ENCODE measurements at places on chromosomes 16 and 17. TPM values are rescaled to one million over a fixed set of nuclear protein-coding genes. Genes with fewer than 3 reads are reported as not detected.

LRRC46 gene
- total RNA-seq: not detected

PERCC1 gene
- not detected for total RNA-seq

DNA sequence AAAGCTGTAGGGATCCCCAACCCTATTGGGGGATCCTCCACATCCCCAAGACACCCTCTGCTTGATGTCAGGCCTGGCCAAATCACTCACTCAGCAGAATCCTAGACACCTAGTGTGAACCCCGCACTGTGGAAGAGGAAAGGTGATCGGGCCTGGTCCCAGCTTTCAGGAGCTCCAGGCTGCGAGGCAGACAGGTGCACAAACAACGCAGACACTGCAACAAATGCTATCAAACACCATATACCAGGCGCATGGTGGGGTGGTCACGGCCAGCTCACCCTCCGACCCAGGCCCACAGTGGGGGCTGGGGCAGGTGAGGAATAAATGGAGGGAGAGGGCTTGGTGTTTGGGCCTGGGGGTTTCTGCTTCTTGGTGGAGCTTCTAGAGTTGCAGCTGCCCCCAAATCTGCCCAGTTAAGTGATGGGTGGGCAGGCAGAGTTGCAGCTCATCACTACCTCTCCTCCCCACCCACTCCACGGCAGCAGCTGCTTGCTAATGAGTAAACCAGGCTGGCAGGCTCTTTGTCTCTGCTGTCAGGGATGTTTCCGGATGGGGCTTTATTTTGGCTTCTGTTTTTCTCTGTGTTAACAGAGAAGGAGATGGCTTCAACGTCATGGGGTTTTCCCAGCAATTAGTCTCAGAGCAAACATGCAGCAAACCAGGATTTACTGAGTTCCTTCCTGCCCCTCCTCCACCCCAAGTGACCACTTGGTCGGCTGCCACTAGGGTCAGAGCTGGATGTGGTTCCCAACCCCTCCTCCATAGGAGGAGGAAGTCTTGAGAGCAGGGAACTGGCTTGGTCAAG lies 46.6 kb downstream of the PECAM1 start:
- H3K36me3 ChIP-seq: no peaks in the 10 kb centered on the region
- no peaks in the 10 kb centered on the region for H3K27me3 ChIP-seq

HOXB5 gene
- not detected for total RNA-seq

- no peak overlapping the region for H3K27ac ChIP-seq
- no peaks in the 10 kb centered on the region for H3K27me3 ChIP-seq
- peaks cover 14% of the 10 kb centered on the region for H3K36me3 ChIP-seq
- DNase-seq: no peak
Observed at GRCh38 chr16:67063008-67063407, 34.1 kb downstream of the CBFB start.

- no peaks in the 10 kb centered on the region for H3K27me3 ChIP-seq
- DNase-seq: no peak
- no peak overlapping the region for H3K27ac ChIP-seq
- H3K4me3 ChIP-seq: no peak overlapping the region
- H3K4me1 ChIP-seq: no peaks in the 10 kb centered on the region
Observed at GRCh38 chr17:68937890-68938514, 17.2 kb downstream of the ABCA8 start.

- peaks cover 45% of the 10 kb centered on the region for H3K4me1 ChIP-seq
- no peaks in the 10 kb centered on the region for H3K27me3 ChIP-seq
- peaks cover 8% of the 10 kb centered on the region for H3K36me3 ChIP-seq
Observed at GRCh38 chr17:1449412-1449967, 6.5 kb downstream of the CRK start.

DNA sequence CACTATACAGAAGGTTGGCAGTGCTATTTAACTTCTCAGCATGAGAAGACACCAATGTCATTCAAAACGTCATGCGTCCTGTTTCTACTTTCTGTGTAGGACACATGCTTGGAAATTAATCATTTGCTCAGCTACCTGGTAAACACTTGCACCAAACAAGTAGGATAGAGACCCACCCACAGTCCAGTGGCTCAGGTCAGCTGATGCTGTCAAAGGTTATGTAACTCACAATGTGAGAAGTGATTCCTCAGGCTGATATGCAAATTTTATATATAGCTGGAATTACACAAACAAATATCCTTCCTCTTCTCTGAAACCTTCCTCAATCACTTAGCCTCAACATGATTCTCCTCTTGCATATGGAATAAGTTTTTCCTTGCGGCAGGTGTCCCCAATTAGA lies 59.6 kb downstream of the ZZEF1 start:
- H3K27ac ChIP-seq: no peak overlapping the region
- H3K36me3 ChIP-seq: peaks cover 93% of the 10 kb centered on the region
- H3K27me3 ChIP-seq: no peaks in the 10 kb centered on the region

DNA sequence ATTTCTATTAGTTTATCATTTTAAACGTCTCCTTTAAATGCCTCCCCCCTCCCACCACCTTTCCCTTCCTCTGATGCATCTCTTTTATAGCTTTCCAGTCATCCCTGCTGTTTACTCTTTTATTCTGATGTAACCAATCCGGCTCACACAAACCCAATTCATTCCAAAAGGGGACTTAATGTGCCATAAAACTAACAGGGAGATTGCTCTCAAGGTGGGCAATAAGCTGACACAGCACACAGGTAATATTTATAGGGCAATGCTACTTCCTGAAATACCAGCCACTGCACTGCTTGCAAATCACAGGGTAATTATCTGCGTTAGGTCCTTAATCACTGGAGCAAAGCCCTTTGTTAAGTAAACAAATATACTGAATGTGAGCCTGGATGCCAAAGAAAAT lies 23.3 kb upstream of the CA10 start:
- H3K27ac ChIP-seq: no peak overlapping the region
- H3K4me1 ChIP-seq: no peaks in the 10 kb centered on the region
- no peaks in the 10 kb centered on the region for H3K27me3 ChIP-seq
- no peaks in the 10 kb centered on the region for H3K36me3 ChIP-seq
- DNase-seq: no peak
- H3K4me3 ChIP-seq: no peak overlapping the region

GRCh38 chr17:17506181-17506741 lies 10.1 kb upstream of the RASD1 start:
- H3K27ac ChIP-seq: no peak overlapping the region
- DNase-seq: no peak
- no peak overlapping the region for H3K4me3 ChIP-seq
- H3K4me1 ChIP-seq: peaks cover 15% of the 10 kb centered on the region
- no peaks in the 10 kb centered on the region for H3K27me3 ChIP-seq
- H3K36me3 ChIP-seq: peaks cover 6% of the 10 kb centered on the region

DNA sequence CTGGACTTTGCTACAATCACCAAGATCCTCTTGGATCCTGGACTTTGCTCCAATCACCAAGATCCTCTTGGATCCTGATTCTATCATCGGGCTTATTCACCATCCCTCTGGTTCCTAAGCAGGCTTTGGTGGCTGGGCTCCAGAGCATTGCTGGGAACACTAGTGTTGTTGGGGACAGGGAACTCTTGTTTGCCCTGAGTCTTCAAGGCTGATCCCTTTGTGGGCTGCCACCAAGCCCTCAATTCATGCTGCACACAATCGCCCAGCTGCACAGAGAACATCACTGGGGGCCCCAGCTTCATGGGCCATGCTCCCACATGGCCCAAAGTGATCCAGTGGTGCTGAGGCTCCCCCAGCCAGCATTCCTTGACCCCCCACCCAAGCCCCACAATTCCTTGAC lies 88.3 kb downstream of the TMEM132E start:
- no peaks in the 10 kb centered on the region for H3K36me3 ChIP-seq
- no peak for DNase-seq
- H3K27me3 ChIP-seq: peaks cover 58% of the 10 kb centered on the region
- no peaks in the 10 kb centered on the region for H3K4me1 ChIP-seq
- no peak overlapping the region for H3K4me3 ChIP-seq

GRCh38 chr17:39955726-39956225 lies 7.0 kb upstream of the GSDMA start:
- no peak overlapping the region for H3K27ac ChIP-seq
- H3K27me3 ChIP-seq: no peaks in the 10 kb centered on the region
- peaks cover 20% of the 10 kb centered on the region for H3K4me1 ChIP-seq
